ENCODE measurements at places on chromosomes 11 and 22.

- no peak for DNase-seq
These were observed 1338.8 kb downstream of the BRD1 start for GRCh38 chr22:48488611-48489511.

GRCh38 chr11:72244060-72244360, at the start of gene PHOX2A:
Gene PHOX2A (minus strand): TSS chr11:72244176. CDS start chr11:72244004, 172 bp downstream.
- DNase-seq = no peak

GRCh38 chr11:20621679-20622078, 22.3 kb downstream of the SLC6A5 start:
- no peak for DNase-seq

DNA sequence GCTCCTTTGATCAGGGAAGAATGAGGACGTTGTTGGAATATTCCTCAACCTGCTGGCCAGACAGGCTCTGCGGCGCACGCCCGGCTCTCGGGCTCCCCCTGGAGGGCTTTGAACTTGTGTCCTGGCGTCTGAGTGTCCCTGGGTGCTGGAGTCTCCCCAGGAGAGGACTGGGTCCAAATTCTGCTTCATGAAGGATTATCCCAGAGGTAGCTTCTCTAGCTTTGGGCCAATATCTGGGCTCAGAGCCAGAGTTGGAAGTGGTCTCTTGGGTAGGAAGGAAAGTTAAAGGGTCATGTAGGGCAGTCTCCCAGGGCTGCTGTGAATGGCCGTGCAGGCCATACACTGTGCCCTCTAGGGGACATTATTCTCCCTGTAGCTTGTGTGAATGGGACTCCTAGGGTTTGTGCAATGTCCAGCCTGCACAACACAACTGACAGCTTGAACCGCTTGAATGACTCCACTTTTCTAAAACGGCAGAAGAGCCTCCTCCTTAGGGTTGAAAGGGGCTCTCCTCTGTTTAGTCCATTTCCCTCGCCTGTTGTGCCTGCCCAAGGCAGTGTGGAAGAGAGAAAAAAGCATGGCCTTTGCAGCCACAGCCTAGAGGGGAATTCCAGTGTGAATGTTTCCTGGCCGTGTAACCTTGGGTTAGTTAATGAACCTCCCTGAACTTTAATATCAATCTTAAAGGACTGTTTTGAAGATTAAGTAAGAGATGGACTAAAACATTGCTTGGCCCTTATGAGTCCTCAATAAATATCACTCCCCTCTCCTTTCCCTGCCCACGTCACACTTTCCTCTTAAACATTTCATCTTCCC, 111.2 kb upstream of the THY1 start:
- DNase-seq = no peak

DNA sequence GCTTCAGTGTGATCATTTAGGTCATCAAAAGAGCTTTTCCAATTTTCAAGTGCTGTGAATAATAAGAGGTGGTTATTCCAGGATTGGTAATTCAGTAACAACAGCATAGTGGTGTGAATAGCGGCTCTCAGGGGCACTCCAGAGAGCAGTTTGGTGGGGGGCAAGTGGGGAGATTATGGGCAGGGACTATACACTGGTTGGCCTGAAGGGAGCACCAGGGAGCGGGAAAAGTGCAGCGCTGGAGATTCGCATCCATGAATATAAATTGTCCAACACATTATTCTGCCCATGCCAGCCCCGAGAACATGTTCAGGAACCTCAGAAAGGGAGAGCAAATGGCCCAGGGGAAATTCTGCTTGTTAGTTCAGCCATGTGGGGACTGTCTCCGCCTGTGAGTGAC, 37.9 kb downstream of the OR6Q1 start:
- no peak for DNase-seq

- peak; percentile 40 for DNase-seq
These were observed 27.8 kb upstream of the GRAMD4 start for GRCh38 chr22:46592390-46592872.

DNA sequence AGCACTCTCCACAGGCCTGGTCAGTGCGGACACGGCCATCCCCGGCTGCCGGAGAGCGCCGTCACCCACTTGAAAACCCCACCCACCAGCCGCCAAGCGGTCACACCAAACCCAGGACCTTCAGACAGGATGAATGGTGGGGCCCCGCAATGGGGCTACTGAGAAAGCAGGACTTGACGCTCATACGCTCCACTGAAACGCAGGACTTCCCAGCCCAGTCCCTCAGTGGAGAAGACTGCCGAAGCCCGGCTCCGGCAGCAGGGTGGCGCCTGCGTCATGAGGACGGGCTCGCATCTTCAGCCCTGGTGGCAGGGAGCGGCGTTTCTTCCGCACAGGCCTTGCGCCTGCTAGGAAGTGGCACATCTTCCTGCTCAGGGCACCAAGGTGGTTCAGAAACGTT, 15.3 kb upstream of the PHLDA2 start:
- no peak for DNase-seq

DNA sequence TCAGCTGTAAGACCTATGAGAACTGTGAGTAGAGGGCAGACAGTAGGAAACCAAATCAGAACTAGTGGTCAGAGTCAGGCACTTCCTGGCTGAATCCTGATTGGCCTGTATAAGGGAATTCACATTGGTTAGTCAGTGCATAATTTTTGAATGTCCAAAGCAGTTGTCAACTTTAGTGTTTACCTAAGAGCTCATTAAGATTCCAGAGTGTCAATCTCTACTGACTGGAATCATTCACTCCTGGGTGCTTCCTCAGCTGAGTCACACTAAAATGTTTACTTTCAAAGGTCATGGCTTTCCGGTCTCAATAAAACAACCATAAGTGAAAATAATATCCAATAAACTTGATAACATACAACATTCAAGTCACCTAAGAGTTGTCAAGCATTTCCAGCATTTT, 306.1 kb downstream of the C11orf87 start:
- DNase-seq = no peak

DNA sequence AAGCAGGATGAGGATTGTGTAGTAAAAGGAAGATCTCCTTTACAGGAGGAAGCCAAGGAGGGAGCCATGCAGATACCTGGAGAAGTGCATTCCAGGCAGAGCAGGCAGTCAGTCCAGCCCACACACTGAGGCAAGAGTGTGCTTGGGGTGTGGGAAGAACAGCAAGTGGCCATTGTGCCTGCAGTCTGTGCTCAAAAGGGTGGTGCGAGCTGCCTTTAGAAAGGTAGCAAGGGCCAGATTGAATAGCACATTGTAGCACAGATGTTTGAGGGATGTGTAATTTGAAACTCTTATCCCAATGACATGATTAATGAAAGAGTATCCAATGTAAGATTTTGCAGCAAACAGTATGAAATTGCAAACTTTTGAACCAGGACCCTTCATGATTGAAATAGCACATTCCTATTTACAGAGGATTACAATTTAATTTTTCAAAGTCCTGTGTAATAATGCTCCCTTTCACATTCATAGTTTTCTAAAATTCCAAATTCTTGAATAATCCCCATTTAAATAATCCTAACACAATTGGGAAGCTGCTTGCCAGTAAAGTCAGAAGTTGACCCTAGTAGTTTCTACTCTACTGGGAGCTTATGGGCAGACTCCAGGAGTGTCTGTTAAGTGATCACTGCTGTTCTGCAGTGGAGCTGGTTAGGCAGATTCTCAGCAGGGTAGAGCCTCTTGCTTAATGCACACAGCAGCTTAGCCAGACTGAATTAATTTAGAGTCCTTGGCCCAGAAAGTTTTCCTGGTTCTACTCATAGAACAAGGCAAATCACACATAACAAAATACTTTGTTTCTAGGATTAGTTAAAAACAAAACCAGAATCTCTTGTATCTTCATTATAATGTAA, 78.1 kb downstream of the CYB5R2 start:
- DNase-seq = no peak

DNA sequence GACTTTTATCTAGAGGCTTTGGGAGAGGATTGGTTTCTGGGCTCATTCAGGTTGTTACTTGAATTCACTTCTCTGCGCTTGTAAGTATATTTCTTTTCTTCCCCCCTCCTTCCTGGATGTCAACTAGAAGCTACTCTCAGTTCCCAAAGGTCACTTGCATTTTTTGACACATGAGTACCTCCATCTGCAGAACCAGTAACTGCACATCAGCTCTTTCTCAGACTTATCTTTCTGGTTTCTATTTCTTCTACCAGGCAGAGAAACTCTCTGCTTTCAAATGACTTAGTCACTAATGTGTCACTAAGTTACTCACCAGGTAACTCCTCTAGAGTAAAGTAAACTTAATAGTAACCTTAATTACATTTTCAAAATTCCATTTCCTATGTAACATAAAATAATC, 773.0 kb upstream of the LUZP2 start:
- no peak for DNase-seq

- DNase-seq = no peak
These were observed 745.7 kb downstream of the FAM181B start for GRCh38 chr11:81987829-81988472.

- DNase-seq = no peak
These were observed 68.1 kb downstream of the UBASH3B start for GRCh38 chr11:122723576-122723975.

DNA sequence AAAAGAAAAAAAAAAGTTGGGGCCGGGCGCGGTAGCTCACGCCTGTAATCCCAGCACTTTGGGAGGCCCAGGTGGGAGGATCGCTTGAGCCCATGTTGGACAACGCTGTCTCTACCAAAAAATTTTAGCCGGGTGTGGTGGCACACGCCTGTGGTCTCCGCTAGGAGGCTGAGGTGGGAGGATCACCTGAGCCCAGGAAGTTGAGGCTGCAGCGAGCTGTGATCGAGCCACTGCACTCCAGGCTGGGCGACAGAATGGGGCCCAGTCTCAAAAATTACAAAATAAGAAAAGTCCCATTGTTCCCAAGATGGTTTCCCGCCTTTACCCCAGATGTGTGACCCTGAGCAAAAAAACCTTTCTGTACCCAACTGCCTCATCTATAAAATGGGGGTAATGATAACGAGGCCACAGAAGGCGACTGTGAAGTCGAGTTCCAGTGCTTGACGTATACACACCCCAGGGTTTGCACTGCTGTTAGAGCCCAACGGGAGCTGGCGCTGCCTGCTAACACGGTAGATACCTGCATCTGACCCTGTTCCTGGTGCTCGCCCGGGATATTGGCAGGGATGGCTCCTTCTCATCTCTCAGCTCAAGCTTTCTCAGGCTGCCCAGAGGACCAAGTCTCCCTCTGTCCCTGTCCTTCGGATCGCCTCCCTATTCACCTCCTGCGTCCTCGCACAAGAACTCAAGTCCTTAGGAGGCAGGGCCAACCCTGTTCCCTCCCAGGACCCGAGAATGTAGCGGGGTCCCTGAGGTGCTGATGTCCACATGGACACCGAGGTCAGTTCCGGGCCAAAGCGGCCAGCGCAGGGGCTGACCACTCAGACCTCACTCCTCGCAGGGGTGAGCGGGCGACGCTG, 1.1 kb upstream of the RPLP2 start:
- no peak for DNase-seq

DNA sequence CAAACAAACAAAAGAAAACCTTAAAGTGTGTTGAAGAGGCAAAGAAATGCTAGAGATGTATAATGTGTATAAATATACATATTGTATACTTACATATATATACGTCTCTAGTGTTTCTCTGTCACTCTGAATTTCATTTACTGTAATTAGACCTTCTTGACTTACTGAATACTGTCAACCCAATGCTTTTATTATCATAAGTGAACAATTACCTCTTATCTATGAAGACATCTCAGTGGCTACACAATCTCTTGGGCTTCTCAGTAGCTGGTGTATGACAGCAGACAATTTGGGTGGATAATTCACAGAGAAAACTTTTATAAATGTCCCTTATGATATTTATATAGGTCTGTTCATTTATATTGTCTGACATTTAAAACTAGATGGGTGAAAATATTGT, 664.1 kb upstream of the ANO3 start:
- DNase-seq = no peak

GRCh38 chr11:16265022-16265421, 91.3 kb downstream of the SOX6 start:
- no peak for DNase-seq

DNA sequence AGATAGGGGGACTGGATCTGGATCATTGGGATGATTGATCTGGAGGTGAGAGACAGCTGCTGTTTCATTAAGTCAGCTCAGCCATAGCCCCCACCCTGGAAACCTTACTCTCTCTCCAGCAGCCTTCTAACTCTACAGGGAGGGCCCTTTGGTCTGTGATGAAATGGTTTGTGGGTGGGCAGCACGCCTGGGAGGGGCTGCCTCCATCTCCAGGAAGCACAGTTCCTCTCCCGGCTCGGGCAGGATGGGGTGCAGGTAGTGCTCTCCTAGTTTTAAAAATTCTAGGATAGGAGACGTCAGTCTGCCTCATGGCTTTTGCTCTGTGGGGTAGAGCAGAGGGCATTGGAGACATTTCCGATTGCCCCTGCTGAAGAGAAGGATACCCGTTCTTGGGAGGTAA, 89.7 kb downstream of the CEP164 start:
- DNase-seq = no peak
